ENCODE measurements at places on chromosomes 13 and 19.

DNA sequence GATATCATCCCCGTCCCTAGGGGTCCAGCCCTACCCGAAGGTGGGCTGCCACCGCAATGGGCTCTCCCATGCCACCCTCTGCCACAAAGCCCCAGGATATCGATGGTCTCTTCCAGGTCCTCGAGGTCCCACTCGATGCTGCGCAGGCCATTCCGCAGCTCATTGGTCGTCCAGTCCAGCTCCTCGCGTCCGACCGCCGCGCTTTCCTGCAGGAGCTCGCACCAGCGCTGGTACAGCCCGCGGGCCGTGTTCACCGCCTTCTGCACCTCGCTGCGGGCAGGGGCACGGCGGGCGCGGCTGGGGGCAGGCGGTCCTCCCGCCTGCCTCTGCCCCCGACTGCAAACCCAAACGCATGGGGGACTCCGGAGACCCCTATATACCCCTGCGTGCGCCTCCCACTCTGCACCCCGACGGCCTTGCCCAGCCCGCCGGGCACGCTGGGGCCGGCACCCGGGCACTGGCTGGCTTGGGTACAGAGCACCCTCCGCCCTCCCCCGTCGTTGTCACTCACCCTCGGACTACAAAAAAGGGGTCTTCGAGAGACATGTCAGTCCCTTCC lies 468 bp downstream of the STX10 start:
- DNase-seq = peak; percentile 25

DNA sequence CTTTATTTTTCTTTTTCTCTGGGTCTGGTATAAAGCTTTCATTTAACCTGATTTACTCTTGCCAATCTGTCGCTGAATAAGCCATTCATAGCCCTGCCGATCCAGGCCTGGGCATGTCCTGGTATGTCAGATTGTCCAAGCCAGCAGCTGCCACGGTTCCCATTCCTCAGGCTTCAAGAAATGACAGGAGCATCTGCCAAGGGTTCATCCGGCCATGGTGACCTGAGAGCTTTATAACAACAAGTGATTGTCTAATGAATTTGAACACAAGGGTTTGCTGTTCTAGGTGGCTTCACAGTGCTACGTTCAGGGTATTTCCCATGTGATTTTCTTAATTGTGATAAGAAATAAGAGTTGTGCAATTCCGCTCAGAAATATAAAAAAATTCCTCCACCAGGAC lies 20.0 kb downstream of the PNMA8A start:
- no peak for DNase-seq

GRCh38 chr19:10552510-10553053 lies 8.9 kb downstream of the ATG4D start:
- no peak for DNase-seq

- no peak for DNase-seq
Measured at GRCh38 chr13:107721125-107721869, 494.0 kb downstream of the LIG4 start.

- DNase-seq = no peak
Measured at GRCh38 chr19:48646001-48646721, at the start of gene CA11. Gene CA11, minus strand, starts transcription at chr19:48646187. Its CDS starts 555 bp downstream, at chr19:48645632.

Measured in fibroblast of skin of abdomen (primary cell).